ENCODE measurements at places on chromosomes 1 and 21.
A peak's percentile ranks its signal among the peaks of the same experiment; 100 is the strongest.

DNA sequence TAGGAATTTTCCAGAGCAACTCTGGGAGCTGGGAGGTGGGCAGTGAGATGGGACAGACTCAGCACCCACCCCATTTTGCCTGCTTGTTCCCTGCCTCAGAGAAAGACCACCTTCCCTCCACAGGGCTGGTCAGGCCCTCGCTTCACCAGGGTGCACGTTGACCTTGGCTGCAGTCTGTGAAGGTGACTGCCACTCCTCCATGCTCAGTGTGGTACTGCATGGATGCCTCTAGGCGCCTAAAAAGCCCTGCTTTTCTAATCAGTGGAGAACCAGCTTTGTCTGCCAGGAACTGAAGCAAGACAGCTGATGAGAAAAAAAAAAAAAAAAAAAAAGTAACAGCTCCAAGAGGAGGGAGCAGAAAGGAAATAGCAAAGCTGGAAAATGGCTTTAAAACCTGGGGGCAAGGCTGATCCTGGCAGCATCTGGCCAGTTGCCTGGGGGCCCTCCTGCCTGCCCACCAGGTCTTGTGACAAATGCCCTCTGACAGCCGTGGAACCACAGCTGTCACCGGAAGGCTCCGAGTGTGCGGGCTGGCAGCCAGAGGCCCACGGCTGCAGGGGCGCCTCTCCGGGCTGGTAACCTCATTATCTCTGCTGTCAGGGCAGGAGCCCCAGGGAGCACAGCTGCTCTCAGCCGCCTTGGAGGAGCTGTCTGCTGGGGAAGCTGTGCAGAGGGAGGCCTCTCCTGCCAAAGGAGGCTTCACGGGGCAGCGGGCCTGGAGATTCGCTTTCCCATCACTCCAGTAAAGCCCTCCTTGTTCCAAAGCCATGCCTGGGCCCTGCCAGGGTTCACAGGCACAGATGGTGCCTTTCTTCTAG, 13.7 kb downstream of the KIAA1614 start:
- peak; percentile 30 for DNase-seq

- DNase-seq, result no peak
Observed at GRCh38 chr1:93078638-93078985, 471 bp upstream of the MTF2 start.

DNA sequence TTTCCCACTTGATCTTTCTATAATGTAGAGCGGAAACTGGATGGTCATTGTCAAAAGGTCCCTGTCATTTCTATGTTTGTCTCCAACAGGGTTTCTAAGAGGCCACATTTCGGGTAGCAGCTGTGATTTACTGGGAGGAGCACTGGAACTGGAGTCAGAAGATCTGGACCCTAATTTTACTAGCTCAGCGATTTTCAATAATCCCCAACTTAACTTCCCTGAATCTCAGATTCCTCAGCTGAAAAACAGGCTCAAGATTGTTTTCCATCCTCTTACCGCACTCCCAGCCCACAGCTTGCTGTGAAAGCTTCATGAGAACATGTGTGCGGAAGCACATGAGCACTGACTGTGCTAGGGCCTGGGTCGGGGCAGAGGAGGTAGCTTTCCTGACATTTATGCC, 19.9 kb upstream of the RGS4 start:
- DNase-seq, result no peak

DNA sequence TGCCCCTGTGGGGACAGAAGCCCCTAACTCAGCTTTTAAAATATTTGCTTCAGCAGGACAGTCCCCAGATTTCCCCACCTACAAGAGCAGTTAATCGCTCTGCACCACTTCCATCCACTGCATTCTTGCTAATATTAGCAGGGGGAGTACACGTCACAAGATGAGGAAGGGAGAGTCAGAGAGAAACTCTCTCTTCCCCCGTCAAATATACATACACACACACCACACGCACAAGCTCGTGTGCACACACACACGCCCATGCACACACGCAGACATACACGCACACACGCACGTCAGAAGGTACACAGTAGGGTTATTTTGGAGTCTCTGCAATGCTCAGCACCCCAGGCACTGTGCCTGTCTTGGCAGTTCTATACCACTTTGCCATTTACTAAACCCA, 2.1 kb downstream of the CLCA1 start:
- DNase-seq, result no peak

- no peak for DNase-seq
Observed at GRCh38 chr1:31228986-31229385, 10.7 kb downstream of the NKAIN1 start.

- no peak for DNase-seq
Observed at GRCh38 chr1:220062629-220063028, 16.3 kb upstream of the EPRS1 start.

DNA sequence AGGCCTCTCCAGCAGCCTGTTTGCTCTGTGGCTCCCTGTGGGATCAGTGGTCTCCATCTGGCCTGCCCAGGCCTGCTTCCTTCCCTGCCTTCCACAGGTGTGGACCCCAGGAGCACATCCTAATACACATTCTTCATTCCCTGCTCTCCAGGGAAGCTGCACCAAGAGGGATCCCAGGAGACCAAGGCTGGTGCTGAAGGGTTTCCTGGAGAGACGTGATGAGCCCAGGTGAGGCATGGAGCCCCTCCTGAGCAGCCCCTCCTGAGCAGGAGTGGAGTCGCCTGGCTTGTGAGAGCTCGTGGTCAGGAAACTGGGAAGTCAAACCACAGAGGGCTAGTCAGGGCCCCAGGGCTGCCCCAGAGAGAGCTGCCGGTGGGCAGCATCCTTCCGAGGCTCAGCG, 561.4 kb downstream of the MATN1 start:
- DNase-seq, result no peak

- no peak for DNase-seq
Observed at GRCh38 chr1:47650611-47651010, 212.8 kb downstream of the FOXD2 start.

- no peak for DNase-seq
Observed at GRCh38 chr21:42815217-42815616, 64.1 kb downstream of the WDR4 start.

GRCh38 chr1:245960171-245960570, 546.9 kb downstream of the SMYD3 start:
- no peak for DNase-seq

DNA sequence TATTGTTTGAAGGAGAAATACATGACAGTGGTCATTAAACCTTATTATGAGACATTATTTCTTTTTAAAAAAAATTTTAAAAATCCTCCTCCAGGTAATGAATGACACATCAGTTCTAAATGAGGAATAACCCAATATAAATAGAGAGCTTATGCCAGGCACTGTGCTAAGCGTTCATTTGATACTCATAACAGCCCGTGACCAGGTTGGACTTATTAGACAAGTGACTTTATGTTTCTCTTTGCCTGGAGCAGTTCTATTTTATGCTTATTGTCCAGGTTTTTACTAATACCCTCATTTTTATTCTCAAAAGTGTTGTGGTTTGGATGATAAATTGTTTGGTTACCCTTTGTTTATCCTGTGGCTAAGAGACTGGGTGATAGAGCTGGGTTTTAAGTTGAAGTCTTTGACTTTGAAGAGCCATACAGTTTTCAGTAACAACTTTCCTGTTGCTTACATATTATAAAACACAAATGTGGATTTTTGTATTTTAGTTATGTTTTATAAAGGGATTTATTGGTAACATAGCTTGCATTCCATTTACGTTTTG, 84.2 kb downstream of the RABGAP1L start:
- DNase-seq, result no peak

- DNase-seq, result no peak
Observed at GRCh38 chr1:53303726-53304515, 23.9 kb downstream of the LRP8 start.

GRCh38 chr1:208437401-208437800, 193.2 kb upstream of the PLXNA2 start:
- DNase-seq, result no peak

GRCh38 chr1:227305894-227306626, 12.2 kb downstream of the CDC42BPA start:
- no peak for DNase-seq

DNA sequence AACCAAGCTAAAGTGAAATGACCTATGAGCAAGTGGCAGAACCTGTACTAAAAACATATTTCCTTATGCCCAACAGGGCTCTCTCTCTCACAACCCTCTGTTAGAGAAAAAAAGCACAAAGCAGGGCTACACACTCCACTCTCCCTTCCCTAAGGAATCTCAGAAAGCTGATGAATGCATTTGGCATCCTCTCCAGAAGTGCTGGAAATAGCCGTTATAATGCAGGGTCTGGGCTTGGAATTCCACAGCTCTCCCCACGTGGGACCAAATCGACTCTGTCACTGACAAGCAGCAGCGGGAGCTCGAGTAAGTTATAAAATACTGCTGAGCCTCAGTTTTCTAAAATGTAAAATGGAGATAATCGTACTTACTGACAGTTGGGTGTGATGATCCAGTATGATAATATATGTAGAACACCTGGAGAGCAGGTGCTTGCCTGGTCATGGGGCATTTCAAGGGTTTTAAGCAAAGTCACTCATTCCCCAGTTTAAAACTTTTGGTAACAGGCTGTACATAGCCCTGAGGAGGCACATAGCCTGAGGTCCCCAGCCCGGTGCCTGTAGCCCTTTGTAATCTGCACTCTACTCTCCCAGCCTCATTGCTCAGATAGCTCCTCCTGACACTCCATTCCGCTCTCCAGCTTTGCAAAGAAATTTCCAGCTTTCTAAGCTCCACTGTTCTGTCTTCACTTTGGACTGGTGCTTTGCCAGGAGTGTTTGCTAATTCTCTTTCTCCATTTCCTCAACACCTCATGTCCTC, 175.6 kb upstream of the DAB1 start:
- no peak for DNase-seq

GRCh38 chr1:92117526-92117925, 37.4 kb downstream of the BTBD8 start:
- no peak for DNase-seq

DNA sequence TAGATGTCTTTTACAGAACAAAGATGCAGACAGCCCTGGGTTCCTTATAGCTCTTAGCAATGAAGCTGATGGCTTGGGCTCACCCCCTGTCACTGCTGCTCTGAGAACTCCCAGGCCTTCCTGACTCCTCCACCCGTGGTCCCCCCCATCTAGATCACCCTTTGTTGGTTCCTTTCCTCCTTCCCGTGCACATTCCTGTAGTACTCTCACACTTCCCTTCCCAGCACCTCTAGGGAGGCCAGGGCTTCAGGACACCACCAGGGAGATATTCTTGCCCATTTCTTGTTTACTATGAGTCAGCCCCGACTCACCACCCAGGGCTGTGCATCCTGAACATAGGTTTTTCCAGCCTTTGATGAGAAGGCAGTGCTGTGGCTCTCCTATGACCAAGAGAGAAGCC, 14.4 kb upstream of the NOS1AP start:
- DNase-seq, result no peak

GRCh38 chr21:15001857-15002606, 62.8 kb downstream of the NRIP1 start:
- no peak for DNase-seq

GRCh38 chr1:68377098-68377497, 72.7 kb downstream of the RPE65 start:
- DNase-seq, result no peak

DNA sequence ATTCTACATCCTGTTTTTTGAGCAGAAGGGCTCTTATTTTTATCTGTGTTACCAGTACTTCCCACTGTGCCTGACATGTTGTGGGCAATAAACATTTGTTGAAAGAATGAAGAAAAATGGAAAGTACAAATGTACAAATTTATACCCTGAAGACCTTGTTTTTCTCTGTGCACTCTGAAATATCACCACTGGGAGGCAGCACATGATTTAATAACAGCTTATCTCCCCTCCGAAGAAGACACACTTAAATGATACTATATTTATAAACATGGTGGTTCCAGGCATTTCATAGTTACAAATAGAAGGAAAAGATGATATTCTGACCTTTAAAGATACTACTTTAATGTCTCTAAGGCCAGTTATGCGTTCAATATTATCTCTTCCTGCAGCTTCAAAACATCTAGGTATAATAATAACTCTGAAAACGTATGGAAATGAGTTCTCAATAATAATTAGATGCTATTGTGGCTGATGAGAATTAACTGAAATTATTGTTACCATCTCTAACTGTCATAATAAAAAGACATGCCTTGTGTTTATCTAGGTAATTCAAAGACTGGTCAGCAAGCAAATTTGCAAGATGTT, 12.8 kb downstream of the DYNLT5 start:
- peak; percentile 27 for DNase-seq

DNA sequence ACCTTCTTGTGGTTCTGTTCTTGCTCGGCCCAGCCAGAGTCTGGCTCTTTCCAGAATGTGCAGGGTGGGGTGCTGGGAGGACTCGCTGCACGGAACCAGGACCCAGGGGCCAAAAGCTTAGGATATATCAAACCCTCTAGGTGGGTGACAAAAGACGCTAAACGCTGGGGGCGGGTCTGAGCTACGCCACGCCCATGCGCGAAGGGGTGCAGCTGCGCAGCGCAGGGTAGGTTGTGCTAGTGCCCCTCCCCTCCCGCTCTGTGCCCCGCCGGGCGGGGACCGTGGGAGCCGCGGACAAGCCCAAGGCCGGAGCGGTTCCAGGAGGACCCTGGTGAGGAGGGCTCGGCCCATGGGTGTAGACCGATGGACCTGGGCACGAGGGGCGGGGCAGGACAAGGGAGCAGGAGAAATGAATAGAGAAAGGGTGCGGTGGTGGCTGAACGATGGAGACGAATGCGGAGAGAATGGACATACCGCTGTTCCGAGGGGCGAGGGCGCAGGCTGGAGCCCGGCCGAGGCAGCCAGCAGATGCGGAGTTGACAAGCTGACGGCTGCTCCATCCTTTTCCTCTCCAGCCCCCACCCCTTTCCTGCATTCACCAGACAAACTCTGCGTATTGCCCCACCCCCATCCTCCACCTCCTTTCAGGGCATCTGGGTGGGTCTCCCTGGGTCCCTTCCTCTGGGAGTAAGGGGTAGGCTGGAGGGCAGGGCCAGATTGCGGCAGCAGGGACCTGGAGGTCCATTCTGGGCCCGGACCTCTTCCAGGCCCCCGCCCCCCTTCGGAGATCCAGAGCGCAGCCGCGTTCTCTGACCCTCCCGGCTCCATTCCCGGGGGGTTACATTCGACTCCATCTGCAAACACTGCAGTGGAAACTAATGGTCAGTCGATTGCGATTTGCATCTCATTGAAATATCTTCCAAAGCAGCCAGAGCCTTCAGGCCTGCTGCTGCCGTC, at the start of gene RUSC1:
RUSC1 (plus strand) TSS at position 234 of the 957 bp plus-strand sequence. CDS start 880 bp downstream, outside the sequence.
- DNase-seq, result no peak

GRCh38 chr1:186208405-186209129, 166.5 kb downstream of the TPR start:
- DNase-seq, result no peak

GRCh38 chr1:27831568-27832410, 1.2 kb downstream of the PPP1R8 start:
- DNase-seq, result no peak

DNA sequence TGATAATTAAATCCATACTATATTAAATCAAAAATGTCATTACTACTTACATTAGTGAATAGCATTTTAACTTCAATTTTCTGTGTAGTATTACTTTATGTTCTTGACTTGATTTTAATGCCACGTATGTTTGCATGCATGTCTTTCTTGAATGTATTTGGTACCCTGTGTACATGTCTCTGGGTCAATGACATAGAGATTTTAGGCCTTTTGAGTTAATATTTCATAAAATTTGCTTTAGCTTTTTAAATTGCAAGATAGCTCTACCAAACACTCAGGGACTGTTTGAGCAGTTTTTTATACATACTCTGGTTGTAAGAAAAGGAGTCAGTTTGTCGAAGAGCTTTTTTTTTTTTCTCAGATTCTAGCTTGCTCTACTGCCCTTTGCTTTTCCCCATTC, 1.5 kb downstream of the MLLT11 start:
- DNase-seq, result no peak

GRCh38 chr1:200794506-200795065, 55.9 kb downstream of the CAMSAP2 start:
- no peak for DNase-seq

GRCh38 chr1:9871707-9872425, 38.2 kb downstream of the CTNNBIP1 start:
- DNase-seq, result no peak

GRCh38 chr1:222129041-222129440, 387.2 kb upstream of the DUSP10 start:
- no peak for DNase-seq
